Occipital lobe (tissue), 3 donors: ENCODE measurements at places on chromosomes 5 and 9.

- DNase-seq: no peak
Measured at GRCh38 chr9:99421369-99421768, 199.3 kb downstream of the SEC61B start.

DNA sequence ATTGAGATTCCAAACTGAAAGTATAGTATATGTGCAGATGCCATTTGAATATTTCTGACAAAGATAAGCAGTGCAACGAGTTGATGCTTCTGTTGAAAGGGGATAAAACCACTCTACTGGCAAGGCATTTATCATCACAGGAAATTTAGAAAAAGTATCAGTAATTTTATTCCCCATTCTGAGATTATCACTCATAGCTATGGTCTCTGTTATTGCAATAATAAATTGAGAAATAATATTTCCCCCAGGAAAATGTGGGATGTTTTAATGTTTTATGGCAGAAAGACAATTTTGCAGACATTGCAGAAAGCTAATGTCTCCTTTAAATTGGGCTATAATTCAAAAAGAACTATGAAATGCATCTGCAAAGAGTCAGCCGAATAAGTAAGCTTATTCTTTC lies 1612.7 kb upstream of the ACO1 start:
- DNase-seq: no peak

GRCh38 chr5:151157426-151158286 lies at the start of gene ANXA6:
TSS of gene ANXA6 (minus strand) at chr5:151157779. CDS start at chr5:151147901, 9,878 bp downstream.
- peak; percentile 77 for DNase-seq

- no peak for DNase-seq
Measured at GRCh38 chr9:83623679-83624076, 735 bp downstream of the IDNK start.

GRCh38 chr5:79235261-79235633 lies 684 bp upstream of the JMY start:
- no peak for DNase-seq
